ENCODE measurements at places on chromosomes 5 and 9.

GRCh38 chr5:78574731-78575161 is 73.8 kb downstream of the LHFPL2 start:
- DNase-seq = no peak

DNA sequence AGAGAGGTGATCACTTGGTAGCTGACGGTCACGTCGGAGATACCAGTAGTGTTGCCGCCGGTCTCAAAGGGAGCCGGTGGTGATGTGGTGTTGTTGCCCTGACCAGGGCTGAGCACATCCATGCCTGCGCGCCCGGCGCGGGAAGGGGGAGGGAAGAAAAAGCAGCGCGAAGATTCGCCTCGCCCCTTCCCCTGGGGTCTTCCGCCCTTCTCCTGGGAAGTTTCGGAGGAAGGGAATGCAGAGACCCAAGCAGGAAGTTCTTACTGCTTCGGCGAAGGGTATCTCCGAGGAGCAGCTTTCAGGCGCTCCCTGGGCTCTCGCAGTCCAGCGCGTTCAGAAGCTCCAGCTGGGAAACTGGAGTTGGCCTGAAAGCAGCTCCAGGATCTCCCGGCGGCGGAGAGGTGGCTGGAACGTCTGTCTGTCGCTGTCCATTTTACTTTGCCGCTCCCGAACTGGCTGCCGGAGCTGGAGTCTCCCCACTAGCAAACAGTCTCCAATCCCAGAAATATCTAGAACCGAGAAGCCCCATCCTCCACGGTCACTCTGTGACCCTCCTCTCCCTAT is 565 bp downstream of the HTR1A start:
- DNase-seq = no peak

- no peak for DNase-seq
Observed at GRCh38 chr5:77963795-77964194, 187.7 kb upstream of the TBCA start.

GRCh38 chr5:143931986-143932385 is 120.0 kb downstream of the HMHB1 start:
- DNase-seq = no peak

GRCh38 chr5:107893642-107894041 is 222.9 kb upstream of the EFNA5 start:
- DNase-seq = no peak

GRCh38 chr5:168270476-168270875 is 21.0 kb upstream of the WWC1 start:
- DNase-seq = no peak
